Activated CD4-positive, alpha-beta T cell treated with anti-CD3 and anti-CD28 coated beads for 4 hours (primary cell): ENCODE measurements at places on chromosomes 3 and 15.

DNA sequence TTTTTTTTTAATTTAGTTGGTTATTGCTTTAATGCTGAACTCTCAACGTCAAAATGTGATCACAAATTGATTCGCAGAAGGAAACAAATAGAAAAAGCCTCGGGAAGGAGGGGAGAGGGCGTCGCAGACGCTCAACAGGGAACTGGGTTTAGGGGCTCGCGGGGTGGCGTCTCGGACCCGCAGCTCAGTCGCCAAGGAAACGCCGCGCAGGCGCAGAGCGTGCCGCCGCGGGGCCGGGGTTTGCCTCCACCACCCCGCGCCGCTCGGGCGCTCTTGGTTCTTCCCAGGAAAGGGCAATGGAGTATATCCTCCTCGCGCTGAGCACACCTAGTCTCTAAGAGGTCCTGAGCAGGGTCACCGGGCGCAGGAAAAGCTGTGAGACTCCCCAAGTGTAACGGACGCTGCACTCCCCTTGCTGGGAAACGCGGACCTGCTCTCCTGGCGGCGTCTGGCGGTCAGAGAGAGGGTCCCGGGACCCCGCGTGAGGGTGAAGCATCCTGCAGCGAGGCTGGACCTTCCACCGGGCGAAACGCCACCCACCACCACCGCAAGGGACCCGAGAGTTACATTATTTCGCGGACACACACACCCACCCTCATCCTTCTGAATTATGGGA is 753 bp downstream of the PLCH1 start:
- DNase-seq: peak; percentile 21

DNA sequence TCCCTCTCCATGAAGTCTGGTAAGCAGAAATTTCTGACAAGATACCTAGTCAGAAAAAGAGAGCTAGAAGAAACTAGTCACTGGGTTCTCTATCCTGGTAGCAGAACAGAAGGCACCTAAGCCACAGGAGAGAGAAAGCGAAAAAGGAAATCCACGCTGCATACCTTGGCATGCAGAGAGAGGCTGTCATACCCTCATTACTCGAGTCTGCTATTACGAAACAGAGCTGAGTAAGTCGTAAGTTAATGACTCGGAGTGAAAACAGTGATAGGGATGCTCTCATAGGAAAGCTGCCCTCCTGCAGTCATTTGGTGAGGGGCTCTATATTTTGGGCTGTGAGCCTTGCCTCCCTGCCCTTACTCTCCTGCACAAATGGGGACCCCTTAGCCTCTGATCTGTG is 16.2 kb downstream of the CLRN1 start:
- no peak for DNase-seq

- no peak for DNase-seq
Observed at GRCh38 chr3:15439476-15439875, 12.1 kb downstream of the EAF1 start.

DNA sequence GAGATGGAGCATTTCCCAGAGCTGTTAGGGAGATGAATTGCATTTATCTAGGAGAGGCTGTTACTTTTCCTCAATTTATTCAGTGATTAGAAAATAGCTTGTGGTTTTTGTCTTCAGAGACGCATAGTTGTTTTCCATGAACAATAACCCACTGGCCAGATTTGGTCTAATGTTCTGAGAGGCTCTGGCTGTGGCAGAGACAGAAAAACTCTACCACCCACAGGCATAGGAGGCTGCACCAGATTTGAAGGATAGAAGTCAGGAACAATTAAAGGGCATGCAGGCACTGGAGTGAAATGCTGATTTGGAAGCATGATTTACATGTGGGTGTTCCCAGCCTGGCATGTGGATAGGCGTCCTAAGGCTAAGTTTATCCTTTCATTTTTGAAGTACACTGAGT is 143.5 kb downstream of the NFKBIZ start:
- DNase-seq: no peak

DNA sequence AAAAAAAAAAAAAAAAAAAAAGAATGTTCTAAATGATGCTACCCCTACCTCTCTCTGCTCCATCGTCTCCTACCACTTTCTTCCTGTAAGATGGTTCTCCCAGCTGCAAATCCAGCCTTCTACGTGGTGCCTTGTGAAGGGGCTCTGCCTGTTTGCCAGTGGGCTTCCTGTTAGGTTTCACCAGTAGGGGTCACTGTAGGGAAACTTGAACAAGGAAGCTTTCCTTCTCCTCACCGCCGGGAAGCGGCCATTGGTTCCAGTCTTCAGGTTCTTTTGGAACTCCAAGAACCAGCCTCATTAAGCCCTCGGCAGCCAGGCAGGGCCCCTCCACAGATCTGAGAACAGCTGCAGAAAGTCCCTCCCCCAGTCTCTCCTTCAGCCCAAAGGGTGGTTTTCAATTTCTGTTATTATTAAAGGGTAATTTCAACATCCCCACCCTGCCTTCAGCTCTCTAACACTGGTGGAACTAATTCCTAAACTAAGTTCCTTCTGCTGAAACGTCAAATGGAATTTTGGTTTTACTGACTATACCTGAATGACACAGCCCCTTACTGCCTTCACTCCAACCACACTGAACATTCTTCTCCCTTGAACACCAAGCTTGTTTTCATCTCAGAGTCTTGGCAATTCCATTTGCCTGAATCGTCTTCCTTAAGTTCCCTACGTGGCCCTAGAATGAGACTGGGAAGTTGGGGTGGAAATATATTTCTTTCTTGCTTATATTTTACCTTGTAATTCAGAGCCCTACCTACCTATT is 13.5 kb downstream of the MCCC1 start:
- no peak for DNase-seq

DNA sequence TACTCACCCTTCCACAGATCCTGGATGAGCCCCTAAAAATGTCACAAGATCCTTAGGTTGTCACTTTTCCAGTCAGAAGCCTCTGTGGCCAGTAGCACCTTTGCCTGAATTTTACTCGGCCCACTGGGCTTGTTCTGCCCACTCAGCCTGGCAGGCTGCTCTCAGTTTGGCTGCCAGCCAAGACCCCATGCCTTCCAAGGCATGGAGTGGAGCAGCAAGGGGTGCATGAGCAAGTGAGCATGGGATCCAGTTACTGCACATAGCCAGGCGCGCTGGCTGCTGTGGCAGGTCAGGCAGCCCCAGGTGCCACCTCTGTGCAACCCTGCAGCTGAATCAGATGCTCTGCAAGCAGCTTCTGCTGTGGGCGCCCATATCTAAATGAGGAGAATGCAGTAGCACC is 79.3 kb downstream of the CGGBP1 start:
- no peak for DNase-seq

DNA sequence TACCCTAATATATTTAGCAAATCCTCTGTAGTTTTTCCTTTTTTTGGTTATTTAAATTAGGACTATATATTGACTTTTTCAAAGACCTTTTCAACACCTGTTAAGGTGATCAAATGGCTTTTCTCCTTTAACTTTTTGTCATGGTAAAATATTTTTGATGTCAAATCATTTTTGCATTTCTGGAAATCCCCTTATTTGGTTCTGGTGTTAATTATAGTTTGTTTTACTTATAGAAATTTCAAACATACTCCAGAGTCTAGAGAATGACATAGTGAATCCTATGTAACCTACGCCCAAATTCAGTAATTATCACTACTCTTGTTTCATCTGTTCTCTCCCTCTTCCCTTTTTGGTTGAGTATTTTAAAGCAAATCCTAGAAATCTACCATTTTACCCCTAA is 121.3 kb upstream of the TBL1XR1 start:
- DNase-seq: no peak

DNA sequence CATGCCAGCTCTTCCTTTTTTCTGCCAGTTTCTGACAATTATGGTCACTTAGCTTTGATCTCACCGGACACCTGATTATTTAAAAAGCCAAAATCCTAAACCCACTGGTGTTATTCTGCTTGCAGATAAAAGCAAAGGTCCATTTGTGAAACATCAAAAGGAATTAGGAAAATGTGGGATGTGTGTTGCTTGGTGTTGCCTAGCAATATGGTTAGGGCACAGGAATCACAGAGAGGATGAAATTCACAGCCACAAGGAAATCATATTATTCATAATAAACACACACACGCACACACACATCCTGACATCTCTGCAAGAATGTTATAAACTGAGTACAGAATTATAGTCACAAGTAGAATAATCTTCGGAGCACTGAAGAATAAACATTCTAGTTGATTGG is 89.3 kb upstream of the BHLHE40 start:
- DNase-seq: no peak

- no peak for DNase-seq
Observed at GRCh38 chr3:184639351-184639750, 72.5 kb downstream of the MAGEF1 start.

GRCh38 chr15:99059010-99059981 is 45.6 kb upstream of the SYNM start:
- peak; percentile 37 for DNase-seq

DNA sequence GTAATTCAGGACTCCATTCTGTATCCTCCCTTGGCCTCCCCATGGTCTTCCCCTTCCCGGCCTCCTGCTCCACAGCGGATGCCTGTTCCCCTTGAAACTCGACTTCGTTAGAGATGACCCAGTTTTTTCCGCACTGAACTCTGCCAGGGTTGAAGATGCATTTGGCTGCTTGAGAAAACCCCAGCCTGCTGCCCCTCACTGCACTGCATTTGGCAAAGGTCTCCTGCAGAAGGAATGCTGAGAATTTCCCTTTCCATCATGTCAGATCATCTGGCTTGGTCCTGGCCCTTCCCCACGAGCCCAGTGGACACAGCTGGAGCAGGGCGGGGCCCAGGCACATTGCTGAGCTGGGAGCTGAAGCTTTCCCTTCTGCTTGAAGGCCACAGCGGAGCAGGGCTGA is 37.6 kb upstream of the RGMA start:
- DNase-seq: no peak

GRCh38 chr3:2354702-2355101 is 256.0 kb downstream of the CNTN4 start:
- DNase-seq: no peak
